ENCODE measurements at places on chromosomes 4 and X.

DNA sequence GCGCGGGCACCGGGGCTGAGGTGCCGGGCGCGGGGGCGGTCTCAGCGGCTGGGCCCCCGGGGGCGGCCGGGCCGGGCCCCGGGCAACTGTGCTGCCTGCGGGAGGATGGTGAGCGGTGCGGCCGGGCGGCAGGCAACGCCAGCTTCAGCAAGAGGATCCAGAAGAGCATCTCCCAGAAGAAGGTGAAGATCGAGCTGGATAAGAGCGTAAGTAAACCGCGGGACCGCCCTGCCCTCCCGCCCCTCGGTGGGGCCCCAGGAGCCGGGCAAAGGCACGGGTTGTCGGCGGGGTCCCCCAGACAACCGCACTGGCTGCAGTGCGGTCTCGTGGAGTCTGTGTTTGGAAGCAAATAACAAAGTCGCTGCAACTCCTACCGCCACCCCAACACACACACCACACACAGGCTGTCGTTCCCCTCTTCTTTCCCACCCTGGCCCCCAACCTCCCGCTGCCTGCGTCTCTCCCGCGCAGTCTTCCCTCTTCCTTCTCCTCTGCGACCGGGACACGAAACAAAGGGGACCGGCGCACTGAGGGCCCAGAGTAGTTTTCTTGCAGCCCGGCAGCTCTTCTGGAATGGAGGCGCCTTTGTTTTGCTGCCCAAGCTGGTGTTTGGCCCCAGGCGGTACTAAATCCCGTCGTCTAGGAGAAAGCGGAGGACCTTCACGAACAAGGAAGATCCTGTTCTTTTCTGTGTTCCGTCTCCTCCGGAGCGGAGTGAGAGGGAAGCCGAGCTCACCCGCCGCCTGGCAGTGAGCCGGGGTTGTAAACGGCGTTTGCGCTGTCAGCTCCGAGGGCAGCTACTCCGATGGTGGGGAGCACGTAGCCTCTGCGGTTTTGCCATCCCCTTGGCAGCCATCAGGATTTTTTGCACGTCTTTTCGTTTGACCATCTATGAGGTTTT lies 788 bp downstream of the SAP30 start:
- DNase-seq: peak; percentile 38

GRCh38 chr4:11743236-11743635 lies 314.5 kb upstream of the HS3ST1 start:
- DNase-seq: no peak

DNA sequence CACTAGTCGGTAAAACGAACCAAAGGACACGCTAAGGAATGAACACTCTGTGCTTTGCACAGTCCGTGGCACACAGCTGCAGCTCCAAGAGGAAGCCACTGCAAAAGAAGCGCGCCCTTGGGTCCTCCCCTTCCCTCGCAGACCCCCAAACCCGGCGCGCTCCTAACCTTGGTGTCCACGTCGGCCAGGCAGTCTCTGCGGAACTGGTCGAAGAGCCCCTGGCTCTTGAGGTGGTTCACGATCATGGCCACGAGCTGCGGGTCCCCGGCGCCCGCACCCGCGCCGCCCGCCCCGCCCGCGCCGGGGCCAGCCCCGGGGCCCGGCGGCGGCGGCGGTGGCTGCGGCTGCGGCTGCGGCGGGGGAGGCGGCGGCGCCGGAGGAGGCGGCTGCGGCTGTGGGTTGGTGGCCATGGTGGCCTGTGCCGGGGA lies 333 bp downstream of the BOD1L1 start:
- DNase-seq: no peak

DNA sequence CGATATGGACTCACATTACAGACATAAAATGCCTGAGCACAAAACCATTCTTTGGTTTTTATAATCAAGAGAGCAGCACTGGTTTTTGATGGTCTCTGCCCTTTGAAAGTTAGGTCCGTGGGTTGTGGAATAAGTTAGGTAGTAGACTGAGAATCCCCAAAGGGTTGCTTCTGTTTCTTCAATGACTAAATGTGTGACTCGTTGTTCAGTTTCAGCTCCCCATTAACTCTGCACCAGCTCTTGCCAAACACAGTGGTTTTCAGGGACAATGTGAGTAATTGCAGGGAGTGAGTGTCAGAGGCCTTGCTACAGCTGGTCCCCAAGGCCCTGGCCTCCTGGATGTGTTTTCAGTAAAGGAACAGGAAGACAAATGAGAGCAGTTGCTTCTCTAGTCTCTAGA lies 24.8 kb downstream of the SMIM20 start:
- no peak for DNase-seq

- no peak for DNase-seq
Measured at GRCh38 chr4:113256946-113257345, 207.5 kb downstream of the ANK2 start.

- no peak for DNase-seq
Measured at GRCh38 chrX:125293850-125294780, 25.6 kb upstream of the TEX13C start.

GRCh38 chr4:114017120-114017917 lies 37.9 kb upstream of the ARSJ start:
- no peak for DNase-seq

DNA sequence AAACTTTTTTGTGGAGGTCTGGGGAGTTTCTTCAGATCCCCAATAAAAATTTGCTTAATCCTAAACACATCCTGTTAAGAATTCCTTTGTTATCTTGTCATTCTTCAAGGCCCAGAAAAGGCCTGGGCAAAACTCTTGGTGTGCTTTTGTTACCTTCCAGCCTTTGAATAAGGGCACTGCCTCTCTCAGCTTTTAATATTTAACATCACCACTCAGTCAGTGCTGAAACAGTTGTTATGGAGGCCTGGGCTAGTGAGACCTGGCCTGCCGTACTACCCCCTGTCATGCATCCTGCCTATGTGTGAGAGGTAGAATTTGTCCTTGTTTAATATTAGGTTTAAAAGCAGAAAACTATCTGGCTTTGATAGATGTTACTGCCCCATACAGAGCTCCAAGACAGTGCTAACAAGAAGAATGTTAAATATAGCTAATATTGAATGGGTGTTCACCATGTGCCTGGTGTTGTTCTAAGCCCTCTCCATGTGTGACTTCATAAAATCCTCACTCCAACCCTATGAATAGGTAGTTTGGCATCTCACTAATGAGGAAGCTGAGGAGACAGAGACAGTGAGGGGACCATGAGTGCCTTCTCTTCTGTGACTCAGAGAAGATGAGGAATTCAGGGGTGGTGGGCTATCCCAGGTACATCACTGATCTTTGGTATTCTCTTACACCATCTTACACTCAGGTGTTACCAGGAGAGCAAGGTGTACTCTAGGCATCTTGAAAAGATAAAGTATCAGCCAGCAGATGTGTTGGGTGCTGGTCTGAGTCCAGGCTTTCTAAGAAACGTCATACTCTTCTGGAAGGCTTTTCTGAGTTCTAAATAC lies 6.2 kb downstream of the PPP1R2C start:
- no peak for DNase-seq

DNA sequence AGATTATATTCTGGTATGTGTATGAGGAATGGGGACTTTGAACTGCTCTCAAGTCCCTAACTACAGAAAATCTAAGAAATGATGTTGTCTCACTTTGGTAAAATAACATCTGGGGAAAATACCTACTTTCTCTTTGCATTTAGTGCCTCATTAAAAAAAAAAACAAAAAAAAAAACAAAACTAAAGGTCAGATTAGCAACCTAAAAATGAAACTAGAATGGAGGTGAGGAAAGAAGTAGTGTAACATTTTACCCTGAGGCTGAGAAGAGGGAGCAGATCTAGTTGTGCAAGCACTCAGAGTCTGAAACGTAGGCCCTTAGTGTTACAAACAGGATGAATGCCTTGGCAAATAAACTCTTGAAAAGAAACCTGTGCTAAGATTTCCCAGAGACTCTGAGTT lies 56.0 kb downstream of the VGLL1 start:
- no peak for DNase-seq

GRCh38 chr4:83723609-83724008 lies 187.7 kb downstream of the GPAT3 start:
- no peak for DNase-seq

DNA sequence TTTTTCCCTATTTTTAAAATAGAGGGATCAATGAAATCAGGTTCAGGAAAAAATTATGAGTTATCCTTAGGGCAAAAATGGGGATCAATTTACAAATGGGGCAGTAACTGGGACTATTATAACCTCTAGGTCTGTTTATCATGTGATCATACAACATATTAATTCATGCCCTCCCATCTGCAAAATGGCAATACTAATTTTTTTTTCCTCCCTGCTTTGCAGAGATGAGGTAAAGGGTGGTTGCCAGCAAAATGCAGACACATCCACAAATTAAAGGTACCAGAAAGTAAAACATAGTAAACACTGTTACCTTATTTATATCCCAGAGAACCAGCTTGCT lies 467 bp downstream of the HSD17B11 start:
- DNase-seq: no peak

DNA sequence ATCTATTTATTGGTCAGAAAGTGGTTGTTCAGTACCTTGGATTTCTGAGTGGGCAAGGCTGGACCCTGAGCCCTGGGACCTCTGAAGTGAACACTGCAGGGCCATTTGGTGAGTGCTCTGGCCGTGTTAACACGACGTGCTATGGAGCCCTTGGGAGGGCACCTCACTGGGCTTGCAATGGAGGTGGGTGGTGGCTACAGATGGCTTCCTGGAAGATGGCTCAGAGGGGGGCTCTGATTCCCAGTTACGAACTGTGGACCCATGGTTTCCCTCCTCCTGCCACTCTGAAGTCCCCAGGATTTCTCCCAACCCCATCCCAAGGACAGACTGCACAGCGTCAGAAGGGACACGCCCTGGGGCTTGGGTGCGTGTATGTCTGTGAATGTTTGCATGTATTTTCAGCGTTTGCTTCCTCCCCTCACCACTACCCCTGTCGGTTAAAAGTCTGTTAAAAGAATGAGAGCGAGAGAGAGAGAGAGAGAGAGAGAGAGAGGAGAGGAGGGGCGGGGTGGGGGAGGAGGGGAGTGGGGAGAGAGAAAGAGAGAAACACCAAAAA lies 3.7 kb upstream of the RHOH start:
- no peak for DNase-seq

DNA sequence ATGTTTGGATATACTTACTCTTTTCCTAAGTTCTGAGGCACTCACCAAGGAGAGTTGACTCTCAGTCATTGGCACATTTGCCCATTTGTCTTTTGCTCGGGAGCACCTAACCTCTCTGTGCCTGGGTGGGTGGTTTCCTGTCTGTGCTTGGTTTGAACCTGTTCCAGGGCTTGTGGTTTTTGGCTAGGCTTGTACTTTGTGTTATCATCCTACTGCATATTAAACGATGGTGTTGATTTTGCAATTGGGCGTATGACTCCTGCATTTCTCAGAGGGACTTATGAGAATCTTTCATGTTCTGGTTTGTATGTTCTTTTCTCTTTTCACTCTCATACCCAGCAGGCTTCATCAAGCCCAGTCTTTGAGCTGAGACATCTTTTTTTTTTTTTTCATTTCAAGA lies 161.7 kb downstream of the BTC start:
- DNase-seq: no peak

GRCh38 chr4:176432811-176433540 lies 113.2 kb downstream of the SPCS3 start:
- DNase-seq: no peak

GRCh38 chr4:184911310-184911709 lies 85.5 kb upstream of the ACSL1 start:
- no peak for DNase-seq

DNA sequence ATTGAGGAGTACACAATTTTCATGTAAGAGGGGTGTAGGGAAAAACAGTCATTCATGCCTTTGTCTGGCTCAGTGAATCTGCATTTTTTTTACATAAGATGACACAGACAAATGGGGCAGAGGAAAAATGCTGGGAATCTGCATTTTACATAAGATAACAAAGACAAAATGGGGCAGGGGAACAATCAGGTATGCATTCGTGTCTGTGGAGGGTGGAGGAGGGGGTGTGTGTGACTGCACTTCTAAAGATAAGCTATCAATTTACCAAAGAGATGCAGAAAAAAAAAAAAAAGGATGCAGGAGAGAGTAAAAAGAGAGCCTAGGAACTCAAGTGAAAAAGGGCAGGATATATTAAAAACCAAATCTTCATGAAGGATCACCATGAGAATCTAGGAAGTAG lies 637.4 kb downstream of the ZNF674 start:
- DNase-seq: no peak

DNA sequence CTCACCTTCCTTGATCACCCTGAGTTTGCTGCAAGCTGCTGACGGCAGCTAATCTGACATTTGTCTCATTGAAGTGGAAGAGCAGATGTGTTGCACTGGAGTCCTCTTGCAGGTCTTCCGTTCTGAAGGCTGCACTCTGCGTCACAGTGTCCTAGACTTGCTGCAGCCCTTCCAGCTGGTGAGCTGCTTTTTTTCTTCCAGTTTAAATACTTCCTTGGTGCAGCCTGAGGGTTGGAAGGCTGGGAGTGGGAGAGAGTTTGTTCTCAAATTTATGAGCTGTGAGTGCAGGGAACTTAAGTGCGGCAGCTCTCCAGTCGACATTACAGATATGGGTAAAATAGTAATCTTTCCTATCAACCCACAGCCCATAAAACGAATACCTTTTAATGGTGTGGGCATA lies 303.6 kb upstream of the FAT1 start:
- no peak for DNase-seq

- DNase-seq: no peak
Measured at GRCh38 chrX:73647632-73648322, 84.8 kb downstream of the CHIC1 start.

GRCh38 chr4:16852228-16852627 lies 46.2 kb downstream of the LDB2 start:
- no peak for DNase-seq

DNA sequence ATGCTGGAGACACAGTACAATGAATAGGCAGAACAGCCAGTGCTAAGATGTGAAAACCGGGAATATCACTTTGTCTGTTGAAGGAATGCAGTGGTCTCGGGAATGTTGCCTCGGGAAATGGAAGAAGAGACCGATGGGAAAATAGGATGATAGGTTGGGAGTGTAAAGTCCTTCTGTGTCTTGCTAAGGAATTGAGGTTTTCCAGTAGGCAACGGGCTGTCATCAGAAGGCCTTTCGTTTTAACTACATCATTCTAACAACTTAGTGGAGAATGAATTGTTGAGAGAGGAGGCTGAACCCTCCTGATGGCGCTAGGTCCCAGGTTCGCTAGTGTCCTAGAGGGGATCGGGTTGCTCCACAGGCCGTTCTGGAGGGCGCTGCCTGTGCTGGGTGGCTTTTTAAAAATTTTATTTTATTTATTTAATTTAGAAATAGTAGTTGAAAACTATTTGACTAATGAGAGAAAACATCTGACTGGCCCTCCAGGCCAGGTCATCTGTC lies 730 bp downstream of the VBP1 start:
- DNase-seq: no peak

DNA sequence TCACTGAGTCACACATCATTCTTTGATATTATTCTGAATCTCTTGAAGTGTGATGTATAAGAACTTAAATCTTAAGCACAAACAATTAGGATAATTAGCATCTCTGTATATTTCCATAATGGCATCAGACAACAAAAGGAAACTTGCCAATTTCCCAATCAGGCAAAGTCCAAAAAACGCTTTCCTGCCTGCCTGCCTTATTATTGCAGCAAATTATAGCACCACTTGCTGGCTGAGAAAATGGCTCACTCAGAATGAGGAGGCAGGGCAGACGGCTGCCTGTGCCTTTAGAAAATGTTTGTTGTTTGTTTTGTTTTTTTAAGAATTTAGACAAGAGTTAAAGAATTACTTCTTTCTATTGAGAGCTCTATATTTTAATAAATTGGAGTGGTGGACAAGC lies 27.7 kb upstream of the NR3C2 start:
- no peak for DNase-seq
